ENCODE measurements at places on chromosomes 1 and 21.
A peak's percentile ranks its signal among the peaks of the same experiment; 100 is the strongest.

DNA sequence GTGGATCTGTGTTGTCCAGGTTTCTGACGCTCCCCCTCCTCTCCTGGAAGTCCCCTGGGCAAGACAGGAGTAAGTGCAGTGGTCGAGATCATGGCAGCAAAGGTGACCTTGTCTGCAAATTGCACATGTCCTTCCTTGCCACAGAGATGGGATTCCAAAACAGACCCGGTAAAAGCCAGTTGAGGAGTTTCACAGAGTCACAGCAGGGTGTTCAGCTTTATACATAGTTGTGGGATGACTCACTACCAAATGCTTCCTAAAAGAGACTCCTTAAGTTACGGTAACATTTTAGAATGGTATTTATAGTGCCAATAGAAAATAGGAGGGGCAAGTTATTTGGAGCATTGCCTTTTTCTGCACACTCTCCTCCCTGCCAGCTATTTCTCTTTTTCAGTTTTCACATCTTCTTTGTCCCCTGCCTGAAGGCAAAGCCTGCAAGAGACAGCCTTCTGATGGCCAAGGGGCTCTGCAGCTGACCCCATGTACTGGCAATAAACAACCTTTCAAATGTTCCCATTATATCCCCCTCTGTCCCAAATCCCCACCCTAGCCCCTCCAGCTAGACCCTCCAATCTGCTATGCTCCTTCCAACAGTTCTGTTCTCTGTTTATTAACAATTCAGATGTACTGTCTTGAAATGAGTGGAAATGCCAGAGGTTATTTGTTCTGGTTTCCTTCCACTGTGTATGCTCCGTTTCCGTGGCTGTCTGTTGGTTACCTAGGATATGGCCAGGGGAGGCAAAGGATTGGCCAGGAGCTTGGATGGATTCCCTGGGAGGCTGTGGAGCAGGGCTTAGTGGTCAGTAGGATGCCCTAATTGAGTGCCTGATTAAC lies 115.0 kb downstream of the TGFB2 start:
- no peak for DNase-seq

DNA sequence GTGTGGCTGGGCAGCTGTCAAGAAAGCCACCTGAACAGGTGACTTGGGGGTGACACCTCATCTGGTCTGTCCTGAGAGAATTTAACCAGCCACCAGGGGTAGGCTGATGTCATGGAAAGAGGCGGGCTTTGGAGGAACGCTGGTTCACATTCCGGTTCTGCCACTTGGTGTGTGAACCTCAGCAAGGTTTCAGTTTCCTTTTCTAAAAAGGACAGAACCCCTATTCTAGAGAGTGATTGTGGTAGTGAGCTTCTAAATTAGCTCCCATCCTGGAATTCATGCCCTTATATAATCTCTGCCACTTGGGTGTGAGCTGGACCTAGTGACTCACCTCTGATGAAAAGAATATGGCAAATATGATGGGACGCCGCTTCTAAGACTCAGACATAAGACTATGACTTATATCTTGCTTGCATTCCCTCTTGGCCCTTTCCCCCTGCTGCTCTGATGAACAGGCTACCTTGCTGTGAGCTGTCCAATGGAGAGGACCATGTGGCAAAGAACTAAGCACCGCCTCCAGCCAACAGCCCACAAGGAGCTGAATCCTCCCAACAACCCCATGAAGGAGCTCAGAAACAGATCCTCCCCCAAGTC lies 332.1 kb downstream of the RRAGC start:
- no peak for DNase-seq

DNA sequence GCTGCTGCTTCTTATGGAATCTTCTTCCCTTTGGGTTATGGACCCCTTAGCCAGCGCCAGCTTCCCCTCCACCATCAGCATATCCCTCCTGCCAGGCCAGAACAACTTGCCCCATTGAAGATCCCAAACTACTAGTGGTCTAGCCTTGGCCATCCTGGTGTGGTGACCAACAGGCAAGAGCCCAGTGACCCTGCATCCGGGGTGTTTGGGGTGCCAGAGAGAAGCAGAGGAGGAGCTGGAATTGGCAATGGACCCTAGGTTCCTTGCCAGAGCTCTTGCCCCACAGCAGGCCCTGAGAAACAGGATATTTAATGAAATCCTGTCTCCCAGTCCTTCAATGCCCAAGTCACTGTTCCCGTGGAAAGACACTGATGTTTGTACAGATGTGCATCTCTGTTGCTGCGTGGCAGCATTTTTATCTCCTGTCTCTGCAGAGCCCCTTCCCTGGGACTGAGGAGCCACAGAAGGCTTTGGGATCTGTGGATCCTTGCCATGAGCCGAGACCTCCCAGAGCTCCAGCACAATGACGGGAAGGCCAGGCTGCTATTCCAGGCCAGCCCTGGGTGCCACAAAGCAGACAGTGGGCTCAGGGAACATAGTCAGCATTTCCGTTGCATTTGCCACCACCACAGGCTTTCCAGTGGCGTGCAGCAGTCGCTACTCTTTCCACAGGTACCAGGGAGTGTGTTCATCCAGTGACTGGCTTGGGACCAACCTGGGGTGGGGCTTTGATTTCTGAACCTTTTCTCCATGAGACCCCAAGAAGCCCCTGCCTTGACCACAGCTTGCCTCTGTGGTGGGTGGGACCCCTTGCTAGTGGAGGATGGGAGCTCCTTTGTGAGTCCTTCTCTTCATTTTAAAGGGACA lies 21.6 kb downstream of the NAV1 start:
- DNase-seq: no peak

- DNase-seq: no peak
Observed at GRCh38 chr1:113178106-113178505, 105.1 kb downstream of the LRIG2 start.

- DNase-seq: no peak
Observed at GRCh38 chr1:200029822-200030152, 2.3 kb downstream of the NR5A2 start.

DNA sequence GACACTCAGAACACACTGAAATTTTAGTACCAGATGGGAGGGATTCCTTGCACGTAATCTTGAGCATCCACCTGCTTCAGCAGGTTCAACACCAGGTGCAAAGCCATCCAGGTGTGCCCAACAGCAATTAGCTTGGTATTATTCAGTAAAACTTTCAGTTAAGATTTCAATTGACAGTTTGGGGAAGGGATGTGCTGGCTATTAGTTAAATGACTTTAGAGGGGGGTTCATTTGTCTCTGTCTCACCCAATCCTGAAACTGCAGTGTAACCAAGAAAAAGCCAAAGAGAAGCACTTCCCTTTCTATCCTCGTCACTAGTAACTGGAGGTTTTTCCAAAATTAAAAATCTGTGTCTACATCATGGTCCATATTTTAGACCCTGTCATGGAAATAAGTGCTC lies 90.9 kb downstream of the PIK3R3 start:
- DNase-seq: no peak

DNA sequence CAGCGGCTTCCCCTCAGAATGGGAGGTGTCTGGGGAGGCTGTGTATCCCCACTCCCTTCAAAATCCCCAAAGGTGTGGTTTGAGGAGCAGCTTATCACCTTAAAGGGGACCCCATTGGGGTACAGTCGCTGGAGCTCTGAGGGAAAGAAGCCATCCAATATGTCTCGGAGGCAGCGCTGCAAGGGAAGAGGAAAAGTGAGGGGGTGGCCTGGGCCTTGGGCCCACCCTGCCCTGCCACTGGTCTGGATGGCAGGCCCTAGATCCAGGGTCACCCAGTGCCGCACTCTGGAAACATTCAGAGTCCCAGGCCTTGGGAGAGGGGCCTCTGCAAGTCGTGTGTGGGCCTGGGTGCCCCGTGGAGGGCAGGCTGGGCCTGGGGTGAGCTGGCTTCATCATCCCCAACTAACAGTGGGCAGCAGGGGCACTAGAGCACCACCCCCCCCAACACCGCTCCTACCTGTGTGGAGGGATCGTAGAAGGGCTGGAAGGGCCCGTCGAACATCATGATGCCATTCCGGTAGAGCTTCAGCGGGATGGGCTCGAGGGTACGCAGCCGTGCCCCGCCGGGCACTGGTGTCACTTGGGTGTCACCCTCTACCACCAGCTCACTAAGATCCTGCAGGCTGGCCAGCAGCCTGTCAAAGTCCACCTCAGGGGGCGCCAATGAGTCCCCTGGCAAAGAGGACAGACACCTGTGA lies 5.6 kb downstream of the SH3BGRL3 start:
- no peak for DNase-seq

- DNase-seq: no peak
Observed at GRCh38 chr21:31725202-31725839, 6.6 kb downstream of the SCAF4 start.

DNA sequence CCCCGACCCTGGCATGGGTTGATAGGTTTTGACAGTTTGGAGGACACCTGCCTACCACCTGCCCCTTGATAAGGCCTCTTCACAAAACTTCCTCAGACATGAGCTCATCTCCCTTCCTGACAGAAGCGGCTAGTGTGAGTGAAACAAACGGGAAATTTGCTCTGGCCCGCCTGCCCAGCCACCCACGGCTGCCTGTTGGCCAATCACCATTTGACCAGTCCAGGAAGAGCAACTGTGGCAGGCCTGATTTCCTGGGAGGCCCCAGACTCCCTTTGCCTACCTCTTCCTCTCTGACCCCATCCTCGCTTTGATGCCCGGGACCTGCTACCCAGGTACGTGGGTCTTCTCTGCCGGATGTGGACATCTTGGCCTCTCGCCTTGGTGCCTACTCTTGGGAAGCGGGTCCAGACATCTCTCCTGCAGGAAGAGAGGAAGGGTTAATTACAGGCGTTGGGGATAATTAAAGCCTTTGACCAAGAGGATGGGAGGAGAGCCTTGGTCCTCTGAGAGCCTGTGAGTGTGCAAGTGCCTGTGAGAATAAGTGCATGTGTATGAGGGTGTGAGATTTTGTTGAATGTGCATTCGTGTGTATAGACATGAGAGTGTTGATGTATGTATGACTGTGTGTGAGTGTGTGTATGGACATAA lies 1.1 kb upstream of the EPHA2 start:
- peak; percentile 24 for DNase-seq

DNA sequence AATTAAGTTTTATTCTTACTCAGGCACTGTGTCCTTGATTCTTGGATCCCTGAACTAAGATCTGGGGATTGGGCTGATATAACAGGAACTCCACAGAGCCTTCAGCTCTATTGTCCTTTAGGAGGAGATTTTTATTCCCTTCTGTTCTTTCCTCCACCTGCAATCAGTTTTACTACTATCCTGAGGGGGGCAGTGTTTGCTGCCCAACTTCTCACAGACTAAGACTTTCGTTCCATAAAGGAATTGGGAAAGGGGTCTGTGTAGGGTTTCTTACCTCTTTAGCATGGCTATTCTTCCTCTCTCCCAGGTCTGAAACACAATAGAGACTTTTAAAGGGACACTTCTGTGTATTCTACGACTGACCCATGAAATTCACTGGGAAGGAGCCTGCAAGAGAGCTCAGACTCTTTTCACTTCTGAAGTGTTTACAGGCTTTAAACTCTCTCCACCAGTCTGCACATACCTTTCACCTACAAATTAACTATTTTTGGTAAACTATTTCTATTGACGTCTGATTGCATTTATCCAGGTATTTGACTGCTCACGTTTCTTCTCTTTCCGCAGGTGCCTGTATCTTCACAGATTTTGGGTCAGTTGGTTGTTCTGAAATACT lies 103.3 kb upstream of the DEPDC1 start:
- DNase-seq: no peak

GRCh38 chr1:77655431-77655974 lies 27.0 kb downstream of the ZZZ3 start:
- no peak for DNase-seq

DNA sequence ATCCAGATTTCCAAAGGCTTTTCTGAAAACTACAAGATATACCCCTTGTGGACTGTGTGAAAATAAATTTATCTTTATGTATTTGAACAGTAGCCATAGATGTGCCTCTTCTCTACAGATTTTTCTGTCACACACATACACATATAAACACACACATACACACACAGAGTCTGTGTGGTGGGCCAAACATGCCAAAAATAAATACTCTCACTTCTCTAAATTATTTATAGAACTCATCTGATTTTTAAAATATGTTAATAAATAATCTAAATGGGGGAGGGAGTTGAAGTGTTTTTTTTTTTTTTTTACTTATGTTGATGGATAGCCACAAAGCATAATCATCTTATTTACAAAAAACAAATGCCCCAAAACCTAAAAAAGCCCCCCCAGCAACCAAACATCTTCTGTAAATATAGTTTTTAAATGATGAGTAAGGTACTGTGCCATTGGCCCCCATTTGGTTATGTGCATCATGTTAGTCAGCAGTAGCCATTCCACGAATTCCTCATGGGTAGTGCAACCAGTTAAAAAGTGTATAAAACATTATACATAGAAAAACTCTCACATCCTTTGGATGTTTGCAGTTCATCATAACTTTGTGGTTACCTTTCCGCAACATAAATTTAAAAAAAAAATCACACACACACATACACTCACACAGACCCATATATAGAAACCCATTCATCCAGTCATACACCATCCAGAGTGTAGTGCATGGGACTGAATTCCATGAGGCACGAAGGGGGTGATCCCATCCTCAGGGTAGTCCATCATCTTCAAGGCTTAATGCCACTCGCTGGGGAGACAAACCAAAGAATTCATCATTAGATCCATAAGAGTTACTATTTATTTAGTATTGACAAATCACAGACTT lies 8.2 kb upstream of the MAGOH start:
- DNase-seq: no peak

DNA sequence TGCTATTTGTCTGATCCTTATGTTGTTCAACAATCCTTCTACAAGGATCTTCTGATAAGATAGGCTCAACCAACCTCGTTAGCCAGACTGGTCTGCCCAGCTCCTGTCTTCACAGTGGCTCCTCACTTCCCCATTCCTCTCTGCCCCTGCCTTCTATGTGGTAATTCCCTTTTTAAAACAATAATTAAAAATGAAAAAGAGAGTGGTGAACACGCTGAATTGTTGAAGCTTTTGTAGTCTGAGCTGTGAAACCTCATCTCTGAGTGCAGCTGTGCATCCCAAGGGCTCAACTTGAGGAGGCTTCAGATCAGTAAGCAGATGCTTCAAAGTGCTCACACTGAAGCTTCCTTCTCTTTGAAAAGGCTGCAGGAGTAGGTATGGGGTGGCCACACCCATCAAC lies 70.7 kb upstream of the JUN start:
- no peak for DNase-seq

GRCh38 chr1:154744352-154745035 lies 125.6 kb downstream of the KCNN3 start:
- no peak for DNase-seq

DNA sequence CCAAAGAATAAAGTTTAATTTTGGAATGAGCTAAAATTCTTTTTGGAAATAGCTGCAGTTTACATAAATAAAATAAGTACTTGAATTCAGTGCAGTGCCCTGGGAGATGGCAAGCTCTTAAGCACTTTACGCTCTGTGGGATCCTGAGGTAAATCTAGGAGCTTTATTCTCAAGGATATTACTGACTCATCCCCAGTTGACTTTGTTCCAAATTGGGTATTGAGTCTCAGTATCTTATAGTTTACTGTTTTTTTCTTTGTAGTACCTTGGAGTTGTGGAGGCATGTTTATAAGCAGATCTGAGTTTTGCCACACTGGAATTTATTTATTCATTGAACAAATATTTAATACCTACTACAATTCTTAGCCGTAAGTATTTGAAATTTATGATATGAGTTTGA lies 27.4 kb upstream of the HRNR start:
- DNase-seq: no peak

DNA sequence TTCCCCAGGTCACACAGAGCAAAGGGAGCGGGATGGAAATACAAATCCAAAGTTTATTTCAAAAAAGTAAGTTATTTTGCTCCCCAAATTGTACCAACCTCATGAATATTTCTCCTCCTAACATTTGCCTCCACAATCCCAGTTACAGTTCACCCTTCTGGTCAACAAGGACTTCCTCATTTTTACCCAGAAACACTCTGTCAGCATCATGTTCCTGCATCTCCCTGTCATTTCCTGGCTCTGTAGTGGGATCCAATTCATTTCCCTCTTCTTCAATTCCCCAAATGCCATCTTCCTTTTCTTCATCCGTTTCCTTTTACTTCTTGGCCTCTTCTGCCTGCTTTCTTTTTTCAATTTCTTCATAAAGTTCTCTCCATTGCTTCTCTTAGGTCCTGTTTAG lies 32.0 kb upstream of the EPS15 start:
- DNase-seq: no peak

All from amygdala (tissue), 56 donors.